ENCODE measurements at places on chromosomes 7 and 10. TPM values are rescaled to one million over a fixed set of nuclear protein-coding genes. Genes with fewer than 3 reads are reported as not detected.

TYW1B gene
- total RNA-seq: 3.2 TPM

SPDYE1 gene
- total RNA-seq: not detected

CDC14C gene
- not detected for total RNA-seq

KIAA1217 gene
- 2.8 TPM for total RNA-seq

CCDC146 gene
- total RNA-seq: 0.41 TPM

ZNF117 gene
- total RNA-seq: 0.18 TPM

Measured in A549 treated with RU486 at 1 μM for 4 hours (cell line).